Ovary (tissue), 10 donors: ENCODE measurements at places on chromosomes 4 and X.

- DNase-seq = peak; percentile 52
Observed at GRCh38 chr4:40842318-40842717, 92.6 kb downstream of the NSUN7 start.

- no peak for DNase-seq
Observed at GRCh38 chr4:176709417-176709816, 83.3 kb downstream of the VEGFC start.

GRCh38 chrX:119009071-119009470 lies 34.7 kb downstream of the LONRF3 start:
- no peak for DNase-seq

- no peak for DNase-seq
Observed at GRCh38 chr4:94642561-94642866, 115.2 kb upstream of the BMPR1B start.

GRCh38 chrX:653306-653705 lies 22.7 kb downstream of the SHOX start:
- no peak for DNase-seq

GRCh38 chr4:71446479-71447081 lies 107.8 kb downstream of the SLC4A4 start:
- no peak for DNase-seq

DNA sequence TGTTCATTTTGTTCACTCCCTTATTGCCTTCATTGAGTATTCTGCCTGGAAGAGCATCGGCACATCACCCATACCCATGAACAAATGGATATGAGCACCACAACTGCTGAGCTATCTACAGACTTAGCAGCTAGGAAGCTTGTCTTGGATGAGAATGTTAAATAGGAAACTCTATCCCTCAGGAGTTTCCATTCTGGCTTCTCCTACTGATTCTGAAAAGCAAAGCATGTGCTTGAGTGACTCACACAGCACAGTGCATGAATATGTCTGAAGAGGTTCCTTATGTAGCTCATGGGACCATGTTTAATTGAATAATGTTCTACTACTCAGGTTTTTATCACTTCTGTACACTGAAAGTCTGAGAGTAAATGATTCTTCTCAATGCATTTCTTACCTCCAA lies 57.3 kb upstream of the MXRA5 start:
- DNase-seq = no peak

GRCh38 chr4:75841641-75842520 lies 60.4 kb downstream of the PPEF2 start:
- DNase-seq = no peak

DNA sequence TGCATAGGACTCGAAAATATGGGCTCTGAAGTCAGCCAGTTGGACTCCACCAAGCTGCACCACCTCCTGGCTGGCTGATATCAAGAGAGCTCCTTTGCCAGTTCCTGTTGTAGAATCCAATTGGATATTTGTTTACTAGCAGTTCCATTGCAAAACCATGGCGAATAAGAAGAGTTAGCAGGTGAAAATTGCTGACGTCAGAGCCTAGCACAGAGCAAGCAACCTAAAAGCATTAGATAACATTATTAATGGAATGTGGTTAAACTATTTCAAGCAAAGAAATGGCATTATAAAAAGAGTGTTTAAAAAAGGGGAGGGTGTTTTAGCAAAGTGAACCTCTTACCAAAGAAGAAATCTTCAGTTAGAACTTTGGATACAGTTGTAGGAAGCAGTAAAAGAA lies 1816.3 kb upstream of the TENM3 start:
- DNase-seq = no peak

DNA sequence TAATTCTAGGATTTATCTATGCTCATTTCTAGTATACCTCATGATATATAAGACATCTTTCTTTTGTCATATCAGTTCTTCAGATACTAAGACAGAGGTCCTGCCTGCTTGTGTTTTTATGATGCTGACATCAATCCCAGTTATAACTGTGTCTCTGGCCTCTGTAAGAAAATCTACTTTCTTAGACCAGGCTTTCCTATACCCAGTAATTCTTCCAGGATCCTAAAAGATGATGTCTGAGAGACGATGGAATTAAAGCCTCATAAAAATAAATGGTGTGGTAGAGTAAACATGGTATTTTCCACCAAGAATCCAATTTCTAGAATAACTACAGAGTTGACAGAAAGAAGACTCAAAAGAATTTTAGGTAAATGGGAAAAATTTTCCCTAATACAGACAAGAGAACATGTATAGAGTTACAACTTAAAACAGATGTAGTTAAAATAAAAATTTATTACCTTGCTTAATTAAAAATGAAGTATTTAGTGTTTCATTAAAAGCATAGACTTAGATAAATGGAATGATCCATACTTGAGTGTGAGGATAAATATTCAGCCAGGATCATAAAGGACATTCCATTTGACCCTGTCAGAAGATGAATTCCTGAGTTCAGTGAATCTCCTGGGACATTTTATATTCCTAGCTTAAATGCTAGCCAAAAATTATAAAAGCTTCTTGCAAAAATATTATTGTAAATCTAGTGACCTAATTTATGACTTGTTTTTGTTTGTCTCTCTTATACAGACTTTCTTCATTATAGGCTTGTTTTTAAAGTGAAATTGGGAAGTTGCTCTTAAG lies 137.4 kb downstream of the PDLIM5 start:
- no peak for DNase-seq

DNA sequence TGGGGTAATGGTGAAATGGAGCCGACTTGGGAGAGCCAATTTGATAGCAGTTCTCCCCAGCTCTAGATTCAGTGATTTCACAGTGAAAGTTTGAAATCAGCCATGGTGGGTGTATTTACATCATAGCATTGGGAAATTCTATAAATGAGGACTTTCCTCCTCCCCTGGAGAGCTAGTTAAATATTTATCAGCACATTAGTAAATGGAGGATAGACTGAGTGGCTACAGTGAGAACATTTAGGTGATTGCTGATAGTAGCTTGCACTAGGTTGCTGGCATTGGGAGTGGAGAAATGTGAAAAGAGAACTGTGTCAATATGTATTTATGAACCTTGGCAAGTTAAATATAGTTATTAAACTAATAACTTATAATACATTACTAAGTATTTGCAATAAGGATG lies 347.3 kb downstream of the CCSER1 start:
- no peak for DNase-seq

GRCh38 chr4:150038335-150039076 lies 39.7 kb upstream of the DCLK2 start:
- no peak for DNase-seq
